Small intestine (tissue), 16 donors: ENCODE measurements at places on chromosomes 3 and 15.

GRCh38 chr3:125150525-125151441 is 61.8 kb downstream of the SLC12A8 start:
- DNase-seq = peak; percentile 61

- DNase-seq = no peak
These were observed 995.5 kb downstream of the MCTP2 start for GRCh38 chr15:95226835-95227234.

- DNase-seq = no peak
These were observed 60.1 kb downstream of the PXYLP1 start for GRCh38 chr3:141291559-141292355.

- no peak for DNase-seq
These were observed 297.7 kb downstream of the GBE1 start for GRCh38 chr3:81463781-81464180.

- DNase-seq = no peak
These were observed 540 bp upstream of the EDC3 start for GRCh38 chr15:74696398-74696729.

GRCh38 chr3:160554980-160555379 is 10.4 kb downstream of the KPNA4 start:
- no peak for DNase-seq

- no peak for DNase-seq
These were observed 10.6 kb downstream of the FAM131A start for GRCh38 chr3:184348057-184348382.

- DNase-seq = peak; percentile 49
These were observed 721 bp downstream of the ADAMTS7 start for GRCh38 chr15:78810362-78811123.

GRCh38 chr3:49724586-49724985 is 835 bp upstream of the GMPPB start:
- DNase-seq = peak; percentile 55

DNA sequence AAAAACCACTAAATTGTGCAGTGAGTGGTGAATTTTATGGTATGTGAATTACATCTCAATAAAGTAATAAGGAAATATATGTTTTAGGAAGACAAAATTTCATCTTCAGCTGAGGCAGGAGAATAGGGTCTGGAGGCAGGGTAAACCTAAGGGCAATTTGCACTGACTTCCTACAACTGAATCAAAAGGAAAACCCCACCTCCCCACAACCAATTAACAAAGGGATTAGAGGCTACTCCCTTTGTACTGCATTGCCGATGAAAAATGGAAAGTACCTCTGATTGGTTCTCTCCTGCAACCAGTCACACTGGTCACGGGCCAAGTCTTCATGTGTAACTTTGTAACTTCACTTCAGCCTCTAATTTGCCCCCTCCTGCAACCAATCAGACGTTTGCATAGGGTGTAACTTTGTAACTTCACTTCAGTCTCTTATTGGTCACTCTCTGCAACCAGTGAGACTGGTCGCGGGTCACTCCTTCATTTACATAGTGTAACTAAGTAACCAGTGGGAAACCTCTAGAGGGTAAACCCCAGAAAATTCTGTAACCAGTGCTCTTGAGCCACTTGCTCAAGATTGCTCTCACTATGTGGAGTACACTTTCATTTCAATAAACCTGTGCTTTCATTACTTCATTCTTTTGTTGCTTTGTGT is 244.5 kb downstream of the CNTN4 start:
- DNase-seq = no peak

DNA sequence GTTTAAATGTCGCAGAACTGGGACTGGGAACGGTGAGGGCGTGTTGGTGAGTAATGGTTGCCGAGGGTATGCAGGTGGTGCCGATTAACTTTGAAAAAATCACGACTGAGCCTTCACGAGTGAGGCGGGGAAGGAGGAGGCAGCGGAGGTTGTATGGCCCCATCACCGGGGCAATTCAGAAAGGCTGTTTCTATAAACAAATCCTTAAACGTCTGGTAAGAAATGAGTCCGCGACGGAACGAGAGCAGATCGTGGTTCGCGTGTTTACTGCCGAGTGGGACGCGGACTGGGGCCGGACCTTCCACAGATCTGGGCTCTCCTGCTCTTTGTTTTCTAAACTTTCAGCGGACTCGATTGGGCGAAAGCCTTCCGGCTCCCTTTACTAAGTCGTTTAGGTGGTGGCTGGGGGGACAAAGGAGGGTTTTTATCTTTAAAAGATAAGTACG is 2.7 kb downstream of the IGF1R start:
- DNase-seq = peak; percentile 25

DNA sequence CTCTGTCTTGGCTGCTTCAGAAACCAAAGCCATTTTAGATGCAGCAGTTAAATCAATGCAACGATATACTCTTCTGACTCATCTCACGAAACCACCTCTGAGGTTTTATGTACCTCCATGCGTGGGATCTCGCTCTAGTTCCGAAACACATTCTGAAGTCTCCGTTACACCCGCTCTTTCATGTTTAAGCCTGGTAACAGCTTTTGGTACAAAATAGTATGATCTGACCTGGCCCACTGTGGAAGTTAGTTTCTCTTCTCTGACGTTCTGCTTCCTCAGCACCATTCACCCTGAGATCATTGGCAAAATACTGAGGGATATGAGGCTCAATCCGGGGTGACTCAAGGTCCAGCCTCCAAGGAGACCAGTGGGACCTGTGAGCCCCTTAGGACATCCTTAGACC is 121.9 kb downstream of the TMEM266 start:
- DNase-seq = no peak

DNA sequence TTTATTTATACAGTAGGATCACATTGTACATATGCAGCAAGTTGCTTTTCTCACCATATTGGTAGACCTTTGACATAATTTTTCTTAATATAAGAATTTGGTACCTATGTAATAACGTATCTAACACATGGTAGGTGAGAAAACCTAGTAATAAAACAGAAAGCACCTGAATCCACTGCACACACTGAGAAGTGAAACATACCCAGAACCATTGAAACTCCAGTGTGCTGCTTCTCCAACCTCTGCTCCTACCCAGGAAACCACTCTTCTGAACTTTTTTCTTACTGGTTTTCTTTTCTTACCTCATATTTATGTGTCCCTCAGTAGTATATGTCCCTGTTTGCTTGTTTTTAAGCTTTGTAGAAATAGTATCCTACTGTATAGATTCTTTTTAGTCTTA is 293.0 kb downstream of the UBE2E2 start:
- no peak for DNase-seq

- DNase-seq = no peak
These were observed 109.6 kb downstream of the PIK3CB start for GRCh38 chr3:138725116-138725515.

DNA sequence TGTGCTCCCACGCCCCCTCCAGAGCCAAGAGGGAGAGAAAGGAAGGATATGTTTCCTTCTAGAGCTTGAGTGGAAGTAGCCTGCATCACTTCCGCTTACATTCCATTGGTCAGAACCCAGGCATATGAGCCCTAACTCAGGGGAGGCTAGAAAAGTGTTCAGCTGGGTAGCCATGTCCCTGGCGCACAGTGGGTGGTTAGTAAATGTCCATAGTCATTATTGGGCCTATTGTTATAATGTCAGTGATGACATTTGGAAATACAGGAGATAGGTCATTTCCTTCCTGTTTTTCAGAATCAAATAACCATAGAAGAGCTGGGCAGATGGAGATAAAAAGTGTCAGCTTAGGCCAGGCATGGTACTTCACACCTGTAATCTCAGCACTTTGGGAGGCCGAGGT is 27.3 kb downstream of the CD276 start:
- DNase-seq = no peak

DNA sequence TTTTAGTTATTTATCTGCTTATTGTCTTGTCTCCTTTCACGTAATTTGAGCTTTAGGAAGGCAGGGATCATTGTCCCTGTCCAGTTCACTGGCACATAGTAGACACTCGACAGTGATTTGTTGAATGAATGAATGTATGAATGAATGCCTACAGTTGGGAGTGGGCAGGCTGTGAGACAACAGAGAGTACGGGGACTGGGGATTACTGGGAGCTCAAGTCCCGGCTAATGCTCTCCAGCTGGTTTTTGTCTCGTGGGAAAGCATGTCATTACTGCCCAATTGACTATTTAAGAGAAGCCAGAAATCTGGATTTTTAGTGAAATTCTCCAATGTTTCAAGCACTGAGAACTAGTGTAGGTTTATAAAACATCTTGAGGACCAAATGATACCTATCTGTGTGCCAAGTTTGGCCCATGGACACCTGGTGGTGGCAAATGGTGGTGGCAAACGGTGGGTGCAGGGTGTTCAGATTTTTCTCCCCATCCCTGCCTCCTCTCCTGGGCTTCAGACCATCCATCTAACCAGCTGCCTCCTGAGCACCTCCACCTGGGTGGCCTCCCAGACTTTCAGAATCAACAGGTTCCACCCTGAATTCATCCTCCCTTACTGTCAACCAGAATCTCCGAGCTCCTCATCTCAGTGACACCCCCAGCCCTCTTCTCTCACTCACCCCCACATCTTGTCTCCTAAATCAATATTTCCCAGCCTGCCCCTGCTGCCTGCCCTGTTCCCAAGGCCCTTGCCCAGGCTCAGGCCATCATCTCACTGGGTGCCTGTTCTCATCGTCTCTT is 36.2 kb upstream of the TRH start:
- no peak for DNase-seq

GRCh38 chr3:46214751-46215352 is 6.7 kb upstream of the CCR1 start:
- DNase-seq = peak; percentile 5

GRCh38 chr15:65006876-65007275 is 17.2 kb upstream of the SPG21 start:
- no peak for DNase-seq

DNA sequence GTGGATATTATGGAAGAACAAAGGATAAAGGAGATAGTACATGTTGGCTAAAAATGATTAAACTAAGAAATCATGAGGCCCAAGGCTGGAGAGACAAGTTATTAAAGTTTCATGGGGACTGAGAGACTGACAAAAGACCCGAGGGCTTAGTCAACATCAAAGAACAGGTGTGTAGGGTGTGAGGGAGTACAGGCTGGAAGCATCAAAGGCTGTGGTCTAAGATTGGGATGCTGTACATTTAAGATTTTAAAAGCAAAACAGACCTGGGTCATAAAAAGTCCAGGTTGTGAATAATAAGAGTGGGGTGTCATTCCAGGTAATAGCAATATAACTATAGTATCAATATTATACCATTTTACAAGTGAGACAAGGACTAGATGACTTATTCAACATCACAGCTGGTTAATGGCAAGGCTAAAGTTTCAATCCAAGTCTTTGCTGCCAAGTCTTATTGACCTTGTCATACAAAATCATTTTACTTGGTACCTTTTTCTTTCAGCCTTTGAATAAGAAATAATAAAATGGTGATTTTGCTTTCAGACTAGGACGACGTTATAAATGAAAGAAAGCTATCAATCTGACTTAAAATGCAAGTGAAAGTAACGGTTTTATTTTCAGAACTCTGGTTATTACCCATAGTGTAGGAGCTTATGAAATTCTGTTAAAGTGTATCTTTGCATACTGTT is 211.6 kb downstream of the TNIK start:
- no peak for DNase-seq

DNA sequence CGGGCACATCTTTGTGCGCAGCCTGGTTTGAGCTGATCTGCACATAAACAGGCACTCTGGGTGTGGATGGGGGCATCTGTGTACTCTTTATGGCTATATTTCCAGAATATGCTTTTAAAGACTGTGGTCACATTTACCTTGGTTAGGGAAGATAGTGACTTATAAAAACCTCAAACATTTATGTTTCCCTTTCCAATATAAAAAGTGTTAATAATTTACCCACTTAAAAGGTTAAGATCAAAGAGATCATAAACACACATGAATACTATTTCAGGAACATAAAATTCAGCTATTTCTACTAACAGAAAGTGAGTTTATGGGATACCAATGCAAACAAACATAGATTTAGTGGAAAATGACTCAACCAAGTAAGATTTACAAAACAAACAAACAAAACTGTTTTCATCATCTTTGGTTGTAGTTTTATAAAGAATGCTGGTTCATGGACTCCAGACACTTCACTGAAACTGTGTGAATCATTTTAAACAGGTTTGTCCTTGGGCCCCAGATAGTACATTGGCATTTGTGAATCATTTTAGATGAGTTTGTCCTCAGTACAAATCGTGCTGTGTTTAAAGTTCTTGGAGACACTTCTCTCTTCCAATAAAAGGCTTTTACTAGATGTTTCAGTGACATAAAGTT is 253.5 kb upstream of the CTDSPL start:
- DNase-seq = no peak

DNA sequence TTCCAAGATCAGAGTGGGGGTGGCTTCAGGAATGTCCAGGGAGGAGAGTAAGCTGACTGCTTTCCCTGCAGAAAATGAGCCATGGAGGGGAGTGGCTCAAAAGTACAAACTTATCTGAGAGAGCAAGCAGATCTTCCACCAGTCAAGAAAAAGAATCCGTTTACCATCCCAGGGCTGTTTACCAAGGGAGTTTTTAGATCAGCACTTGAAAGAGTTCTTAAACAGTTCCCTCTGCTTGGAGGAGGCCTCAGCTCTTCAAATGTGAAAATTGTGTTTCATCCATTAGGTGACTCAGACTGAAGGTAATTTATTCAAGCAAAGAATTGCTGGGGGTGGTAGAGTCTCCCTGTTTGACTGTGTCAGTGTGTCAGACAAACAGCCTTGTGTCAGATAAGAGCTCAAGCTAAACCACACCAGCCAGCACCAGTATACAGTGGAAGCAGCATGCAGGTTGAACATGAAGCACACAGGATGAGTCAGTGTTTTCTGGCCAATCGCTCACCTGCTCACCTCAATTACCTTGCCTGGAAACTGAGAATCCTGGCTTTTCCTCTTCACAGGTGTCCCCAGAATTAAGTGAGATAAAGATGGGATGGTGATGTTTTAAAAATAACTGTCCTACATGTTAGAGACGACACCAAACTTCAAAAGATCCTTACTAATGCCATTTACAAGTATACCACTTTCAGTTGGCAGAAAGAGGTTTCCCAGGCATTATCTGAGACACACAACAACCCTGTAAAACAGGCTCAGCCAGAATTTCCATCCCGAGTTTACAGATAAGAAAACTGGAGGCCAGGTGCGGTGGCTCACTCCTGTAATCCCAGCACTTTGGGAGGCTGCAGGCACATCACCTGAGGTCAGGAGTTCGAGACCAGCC is 21.7 kb downstream of the SH3BP5 start:
- DNase-seq = peak; percentile 49

- DNase-seq = no peak
These were observed 35.5 kb downstream of the ESYT3 start for GRCh38 chr3:138469874-138470273.

GRCh38 chr3:50620420-50620819 is 3.5 kb downstream of the MAPKAPK3 start:
- no peak for DNase-seq

GRCh38 chr3:122679085-122679881 is 1.4 kb upstream of the PARP14 start:
- DNase-seq = peak; percentile 84

GRCh38 chr15:39364721-39365120 is 216.2 kb upstream of the THBS1 start:
- no peak for DNase-seq
